Osteocyte (in vitro differentiated cells): ENCODE measurements at places on chromosomes 3 and 15.

- no peak for DNase-seq
- H3K27ac ChIP-seq = no peak overlapping the region
- H3K36me3 ChIP-seq = no peaks in the 10 kb centered on the region
- no peaks in the 10 kb centered on the region for H3K4me1 ChIP-seq
Measured at GRCh38 chr3:130779486-130779885, 32.9 kb upstream of the PIK3R4 start.

DNA sequence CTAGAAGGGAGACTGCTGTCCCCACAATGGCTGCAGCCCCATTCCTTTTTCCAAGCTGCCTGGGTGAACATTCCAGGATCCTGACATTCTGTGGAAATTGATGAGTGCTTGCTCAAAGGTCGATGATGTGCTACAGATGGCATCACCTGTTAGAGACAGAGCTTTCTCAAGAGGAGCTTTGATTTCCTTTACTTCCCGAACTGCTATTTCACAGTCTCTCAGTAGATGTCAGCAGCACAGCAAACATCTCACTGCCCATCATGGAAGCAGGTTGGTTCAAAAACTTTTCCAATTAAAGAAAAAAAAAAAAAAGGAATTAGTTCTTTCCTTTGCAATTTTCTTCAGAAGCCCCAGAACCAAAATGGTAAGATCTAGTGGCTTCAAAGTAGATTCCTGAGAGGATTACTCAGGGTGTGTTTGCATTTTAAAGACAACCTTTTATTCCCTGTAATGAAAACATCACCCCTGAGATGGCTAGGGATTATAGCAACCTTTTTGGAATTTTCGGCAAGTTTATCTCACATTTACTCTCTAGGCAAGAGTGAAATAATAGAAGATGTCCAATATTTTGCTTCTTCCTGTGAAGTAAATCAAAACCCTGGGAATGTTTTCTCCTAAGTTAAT, 44.8 kb downstream of the POLR2M start:
- no peak overlapping the region for H3K4me3 ChIP-seq
- no peak for DNase-seq
- H3K27me3 ChIP-seq = peaks cover 25% of the 10 kb centered on the region
- no peaks in the 10 kb centered on the region for H3K36me3 ChIP-seq

DNA sequence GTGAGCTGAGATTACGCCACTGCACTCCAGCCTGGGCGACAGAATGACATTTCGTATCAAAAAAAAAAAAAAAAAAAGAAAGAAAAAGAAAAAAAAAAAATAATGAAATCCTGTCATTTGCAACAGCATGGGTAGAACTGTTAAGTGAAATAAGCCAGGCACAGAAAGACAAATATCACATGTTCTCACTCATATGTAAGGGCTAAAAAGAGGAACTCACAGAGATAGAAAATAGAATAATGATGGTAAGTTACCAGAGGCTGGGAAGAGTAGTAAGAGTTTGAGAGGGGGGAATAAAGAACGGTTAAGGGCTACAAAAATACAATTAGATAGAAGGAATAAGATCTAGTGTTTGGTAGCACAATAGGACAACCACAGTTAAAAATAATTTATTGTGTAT, 19.7 kb downstream of the DENND6A start:
- H3K27ac ChIP-seq = no peak overlapping the region
- H3K4me3 ChIP-seq = no peak overlapping the region
- H3K27me3 ChIP-seq = no peaks in the 10 kb centered on the region
- H3K36me3 ChIP-seq = peaks cover 8% of the 10 kb centered on the region

DNA sequence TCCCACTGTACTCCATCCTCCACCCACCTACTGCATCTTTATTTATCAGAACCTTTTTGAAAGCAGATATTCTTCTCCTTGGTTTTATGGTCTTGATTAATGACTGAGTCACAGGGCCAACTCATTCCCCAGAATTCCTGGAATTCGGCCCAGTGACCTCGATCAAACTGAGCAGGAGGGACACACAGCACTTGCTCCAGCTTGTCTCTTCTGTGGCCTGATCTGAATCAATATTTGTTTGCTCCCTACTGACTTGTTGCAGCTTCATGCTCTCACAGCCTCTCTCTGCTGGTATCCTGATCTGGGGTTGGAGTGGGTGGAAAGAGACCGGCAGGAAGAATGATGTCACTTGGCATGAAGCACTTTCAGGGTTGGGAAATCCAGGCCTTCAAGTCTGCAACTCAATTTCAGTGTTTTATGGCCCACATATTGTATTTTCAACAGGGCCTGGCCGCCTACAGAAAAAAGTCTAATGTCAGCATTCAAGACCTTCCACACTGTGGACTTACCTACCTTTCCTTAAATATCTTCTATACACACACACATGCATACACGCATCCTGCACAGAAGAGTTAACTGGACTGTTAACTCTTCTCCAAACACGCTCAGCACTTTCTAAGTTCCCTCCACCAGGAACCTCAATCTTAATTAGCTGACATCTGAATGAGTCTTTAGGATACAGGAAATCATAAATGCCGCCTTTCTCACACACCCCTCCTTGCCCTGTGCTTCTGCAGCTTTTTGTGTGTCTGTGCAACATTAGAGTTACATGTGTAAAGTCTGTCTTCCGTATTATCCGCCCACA, 4.6 kb downstream of the ANXA2 start:
- peaks cover 56% of the 10 kb centered on the region for H3K36me3 ChIP-seq
- no peaks in the 10 kb centered on the region for H3K27me3 ChIP-seq

GRCh38 chr15:20348900-20349773, 192.5 kb downstream of the GOLGA6L6 start:
- H3K27me3 ChIP-seq = no peaks in the 10 kb centered on the region
- H3K27ac ChIP-seq = no peak overlapping the region
- DNase-seq = peak; percentile 95
- no peak overlapping the region for H3K4me3 ChIP-seq

- H3K4me3 ChIP-seq = no peak overlapping the region
- DNase-seq = no peak
- H3K27ac ChIP-seq = peak overlapping the region; percentile 41
- no peaks in the 10 kb centered on the region for H3K36me3 ChIP-seq
- no peaks in the 10 kb centered on the region for H3K27me3 ChIP-seq
Measured at GRCh38 chr3:156469456-156469855, 85.5 kb downstream of the SSR3 start.

- H3K4me1 ChIP-seq = no peaks in the 10 kb centered on the region
- peaks cover 33% of the 10 kb centered on the region for H3K27me3 ChIP-seq
- H3K4me3 ChIP-seq = no peak overlapping the region
- no peak overlapping the region for H3K27ac ChIP-seq
- no peaks in the 10 kb centered on the region for H3K36me3 ChIP-seq
- no peak for DNase-seq
Measured at GRCh38 chr3:13040361-13041074, 32.7 kb downstream of the IQSEC1 start.

DNA sequence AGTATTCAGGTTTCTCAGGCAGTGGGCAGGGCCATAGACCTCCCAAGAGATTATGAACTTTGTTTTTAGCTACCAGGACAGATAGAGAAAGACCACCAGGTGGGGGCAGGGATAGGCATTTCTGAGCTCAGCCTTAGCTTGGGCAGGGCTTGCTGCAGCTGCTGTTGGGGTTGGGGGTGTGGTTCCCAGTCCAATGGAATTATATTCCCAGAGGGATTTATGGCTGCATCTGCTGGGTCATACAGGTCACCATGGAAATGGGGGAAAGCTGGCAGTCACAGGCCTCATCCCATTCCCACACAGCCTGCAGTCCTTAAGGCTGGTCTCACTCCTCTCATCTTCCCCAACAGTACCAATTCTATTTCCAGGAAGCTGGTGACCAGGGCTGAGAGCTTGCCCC, 144.6 kb upstream of the ZPLD1 start:
- no peak overlapping the region for H3K27ac ChIP-seq
- peaks cover 26% of the 10 kb centered on the region for H3K27me3 ChIP-seq

GRCh38 chr3:29090912-29091597, 189.8 kb upstream of the RBMS3 start:
- peaks cover 5% of the 10 kb centered on the region for H3K4me1 ChIP-seq
- no peak overlapping the region for H3K4me3 ChIP-seq
- H3K27ac ChIP-seq = no peak overlapping the region
- DNase-seq = no peak
- H3K27me3 ChIP-seq = no peaks in the 10 kb centered on the region

DNA sequence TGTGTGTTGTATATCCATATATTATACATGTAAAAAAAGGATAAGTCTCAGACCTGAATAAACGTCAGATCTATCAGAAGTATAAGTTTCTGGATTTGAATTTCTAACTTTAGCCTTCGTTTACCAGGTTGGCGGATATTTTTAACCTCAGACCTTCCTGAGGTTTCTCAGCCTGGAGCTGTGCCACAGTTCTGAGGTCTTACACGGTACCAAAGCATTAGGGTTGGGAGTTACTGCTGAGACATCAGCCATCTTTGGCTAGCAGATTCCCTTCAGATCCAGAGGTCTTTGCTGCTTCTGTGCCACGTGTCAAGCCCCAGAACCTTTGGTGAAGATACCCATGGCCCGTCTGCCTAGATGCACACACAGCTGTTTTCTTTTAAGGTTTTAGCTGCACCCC, 84.7 kb downstream of the PPP2R3A start:
- H3K27me3 ChIP-seq = no peaks in the 10 kb centered on the region
- peaks cover 40% of the 10 kb centered on the region for H3K36me3 ChIP-seq
- no peaks in the 10 kb centered on the region for H3K4me1 ChIP-seq
- no peak overlapping the region for H3K27ac ChIP-seq
- no peak for DNase-seq
- H3K4me3 ChIP-seq = no peak overlapping the region

- H3K4me1 ChIP-seq = peaks cover 24% of the 10 kb centered on the region
- peaks cover 3% of the 10 kb centered on the region for H3K36me3 ChIP-seq
- DNase-seq = no peak
- H3K4me3 ChIP-seq = no peak overlapping the region
- H3K27ac ChIP-seq = peak overlapping the region; percentile 65
- H3K27me3 ChIP-seq = no peaks in the 10 kb centered on the region
Measured at GRCh38 chr3:80733522-80734176, 965.9 kb upstream of the ROBO1 start.
